ENCODE measurements at places on chromosomes 5 and 9.
A peak's percentile ranks its signal among the peaks of the same experiment; 100 is the strongest.

- no peak for DNase-seq
Observed at GRCh38 chr5:62421414-62421813, 8.9 kb downstream of the IPO11 start.

DNA sequence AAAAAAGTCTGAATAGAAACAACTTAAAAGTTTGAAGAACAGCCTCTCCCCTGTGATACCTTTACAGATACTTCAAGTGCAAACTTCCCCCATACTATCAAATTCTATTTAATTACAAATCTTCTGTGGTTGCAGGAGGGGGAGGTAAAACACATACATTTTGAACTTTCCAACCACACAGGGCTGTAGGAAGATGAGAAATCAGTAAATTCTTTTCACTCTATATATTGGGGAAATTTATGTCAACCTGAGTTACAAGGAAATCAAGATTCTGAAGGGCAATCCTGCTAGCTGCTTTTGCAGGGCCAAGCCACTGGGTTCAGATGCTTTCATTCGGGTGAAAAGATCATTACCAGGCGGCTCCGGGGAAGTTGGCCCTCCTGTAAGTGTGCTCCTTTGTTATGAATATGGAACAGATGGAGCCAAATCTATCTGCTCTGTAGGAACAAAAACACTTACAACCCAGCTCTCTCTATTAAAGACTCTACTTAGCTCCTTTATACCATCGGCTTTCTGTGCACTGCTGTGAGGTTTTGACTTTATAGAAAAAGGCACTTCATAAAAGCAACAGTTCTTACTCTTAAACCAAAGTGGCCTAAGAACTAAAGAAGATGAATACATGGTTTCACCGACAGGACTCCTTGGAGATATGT lies 269.1 kb downstream of the EFNA5 start:
- DNase-seq, result no peak

GRCh38 chr5:133072021-133072420 lies 20.2 kb downstream of the HSPA4 start:
- DNase-seq, result no peak

DNA sequence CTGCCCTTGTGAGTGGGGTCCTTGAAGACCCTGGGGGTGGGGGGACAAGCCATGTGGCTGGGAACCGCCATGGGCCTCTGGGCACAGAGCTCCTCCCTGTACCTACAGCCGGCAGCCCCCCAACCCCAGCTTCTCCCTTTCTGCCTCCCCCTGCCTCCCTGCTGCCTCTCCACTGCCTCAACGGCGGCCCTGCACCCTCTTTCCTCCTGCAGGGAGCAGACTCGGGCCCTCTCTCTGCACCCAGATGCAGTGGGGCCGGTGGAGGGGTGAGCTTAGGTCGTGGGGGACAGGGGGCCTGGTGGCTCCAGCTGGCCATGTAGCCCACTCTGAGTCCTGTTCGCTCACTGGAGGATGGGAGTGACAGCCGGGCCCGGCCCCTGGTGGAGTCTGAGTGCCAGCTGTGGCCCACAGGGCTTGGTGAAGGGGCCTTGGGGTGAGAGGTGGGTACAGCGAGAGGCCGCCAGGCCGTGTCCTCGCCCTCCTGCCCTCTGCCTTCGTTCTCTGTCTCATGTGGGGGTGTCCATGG lies 139.3 kb upstream of the COL5A1 start:
- no peak for DNase-seq

DNA sequence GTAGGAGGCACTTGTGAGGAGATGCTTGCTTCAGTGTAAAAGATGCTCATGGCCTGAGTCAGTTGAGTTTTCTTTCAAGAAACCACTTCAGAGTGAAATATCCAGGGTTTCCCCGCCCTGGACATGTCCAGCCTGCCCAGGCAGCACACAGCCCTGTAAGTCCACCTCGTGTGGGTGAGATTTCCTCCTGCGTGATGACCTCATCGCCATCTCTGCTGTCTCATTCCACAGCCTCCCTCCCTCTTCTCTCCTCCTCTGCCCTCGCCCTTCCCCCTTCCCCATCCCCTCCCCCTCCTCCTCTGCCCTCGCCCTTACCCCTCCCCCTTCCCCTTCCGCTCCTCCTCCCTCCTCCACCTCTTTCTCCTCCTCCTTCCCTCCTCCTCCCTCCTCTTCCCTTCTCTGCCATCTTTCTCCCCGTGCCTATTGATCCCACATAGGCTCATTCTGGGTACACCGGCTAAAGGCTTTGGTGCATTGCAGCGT lies 34.0 kb upstream of the NCS1 start:
- DNase-seq, result peak; percentile 92

GRCh38 chr5:6455571-6456200 lies 7.0 kb downstream of the UBE2QL1 start:
- no peak for DNase-seq

GRCh38 chr9:5846501-5846921 lies 13.6 kb upstream of the ERMP1 start:
- peak; percentile 89 for DNase-seq

DNA sequence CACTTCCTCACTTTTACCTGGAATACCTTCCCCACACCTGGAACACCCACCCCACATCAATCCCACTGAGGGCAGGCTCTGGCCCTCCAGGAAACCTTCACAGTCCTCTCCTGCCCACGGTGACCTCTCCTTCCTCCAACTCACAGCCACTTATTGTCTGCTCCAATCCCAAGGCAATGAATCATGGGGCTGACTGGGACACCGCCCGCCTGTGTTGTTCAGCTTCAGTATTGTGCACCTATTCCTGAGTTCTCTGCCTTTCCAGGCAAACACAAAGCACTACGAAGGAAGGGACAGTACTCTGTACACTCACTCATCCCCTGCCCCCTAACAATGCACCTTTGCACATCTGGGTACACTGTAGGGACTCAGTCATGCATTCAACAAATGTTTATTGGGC lies 7.3 kb downstream of the PCDH1 start:
- DNase-seq, result no peak

- DNase-seq, result no peak
Observed at GRCh38 chr9:18610956-18611355, 137.0 kb downstream of the ADAMTSL1 start.

- no peak for DNase-seq
Observed at GRCh38 chr9:27485158-27485557, 38.9 kb upstream of the IFNK start.

DNA sequence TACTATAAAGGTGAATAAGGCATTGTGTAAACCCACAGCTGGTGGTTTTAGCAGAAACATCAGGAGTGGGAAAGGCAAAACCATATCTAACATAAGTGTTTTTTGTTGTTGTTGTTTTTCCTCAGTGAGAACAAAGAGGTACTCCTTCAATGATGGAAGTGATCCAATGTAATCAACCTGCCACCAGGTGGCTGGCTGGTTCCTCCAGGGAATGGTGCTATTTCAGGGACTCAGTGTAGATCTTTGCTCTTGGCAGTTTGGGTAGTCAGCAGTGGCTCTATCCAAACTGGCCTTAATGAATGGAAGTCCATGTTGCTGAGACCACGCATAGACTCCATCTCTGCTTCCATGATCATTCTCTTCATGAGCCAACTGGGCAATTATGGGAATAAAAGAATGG lies 10.8 kb downstream of the DMRTA1 start:
- no peak for DNase-seq

- DNase-seq, result peak; percentile 93
Observed at GRCh38 chr9:99253772-99254431, 31.8 kb downstream of the SEC61B start.

All from inflammatory macrophage treated with lipopolysaccharide for 1 hour (primary cell).